ENCODE measurements at places on chromosomes 4 and X.

GRCh38 chr4:2127609-2128332 is 68.6 kb downstream of the NAT8L start:
- DNase-seq: no peak

DNA sequence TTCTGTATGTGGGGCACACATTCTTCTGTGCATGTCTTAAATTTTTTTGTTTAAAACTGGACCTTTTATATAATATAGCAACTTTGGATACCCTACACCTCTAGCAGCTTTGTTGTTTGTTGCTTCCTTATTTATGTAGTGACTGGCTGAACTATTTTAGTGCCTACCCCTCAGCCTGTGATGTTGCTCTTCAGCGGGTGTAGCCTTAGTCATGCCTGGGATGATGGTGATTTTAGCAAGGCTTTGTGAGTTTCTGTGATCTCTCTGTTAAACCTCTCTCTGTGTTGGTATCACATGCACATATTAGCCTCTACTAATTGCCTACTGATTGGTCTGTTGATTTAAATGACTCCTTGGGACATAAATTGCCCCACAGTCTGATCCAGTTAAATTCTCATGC is 22.8 kb downstream of the USP9X start:
- DNase-seq: no peak

DNA sequence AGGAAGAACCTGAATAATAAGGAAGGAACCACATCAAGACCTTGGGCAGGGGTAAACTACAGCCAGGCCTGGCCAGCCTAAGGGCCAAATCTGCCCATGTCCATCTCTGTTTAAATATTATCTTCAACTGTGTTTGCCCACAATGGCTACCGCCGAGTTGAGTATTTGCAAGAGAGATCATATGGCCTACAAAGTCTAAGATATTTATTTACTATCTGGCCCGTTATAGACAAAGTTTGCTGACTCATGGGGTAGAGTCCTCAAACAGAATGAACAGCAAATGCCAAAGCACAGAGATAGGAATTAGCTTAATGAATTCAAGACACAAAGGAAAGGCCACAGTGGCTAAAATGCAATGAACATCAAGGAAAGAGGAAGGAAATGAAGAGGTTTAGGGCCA is 44.8 kb downstream of the RPS6KA3 start:
- peak; percentile 5 for DNase-seq

DNA sequence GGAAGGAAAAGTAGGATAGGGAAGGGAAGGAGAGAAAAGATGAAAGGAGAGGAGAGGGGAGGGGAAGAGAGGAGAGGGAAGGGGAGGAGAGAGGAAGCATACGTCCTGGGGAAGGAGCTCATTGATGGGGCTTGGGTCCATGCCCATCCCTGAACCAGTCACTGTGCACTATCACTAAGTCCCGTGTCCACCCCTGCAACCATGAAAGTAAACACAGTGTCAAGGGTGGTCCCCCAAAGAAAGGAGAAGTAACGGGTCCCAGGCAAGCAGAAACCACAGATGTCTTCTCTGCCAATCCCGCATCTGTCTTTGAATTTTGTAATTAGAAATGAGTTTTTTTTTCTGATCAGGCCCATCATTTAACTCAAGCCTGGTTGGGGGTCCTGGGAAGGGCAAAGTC is 55.2 kb downstream of the LGI2 start:
- no peak for DNase-seq
